ENCODE measurements at places on chromosomes 7 and 10.

DNA sequence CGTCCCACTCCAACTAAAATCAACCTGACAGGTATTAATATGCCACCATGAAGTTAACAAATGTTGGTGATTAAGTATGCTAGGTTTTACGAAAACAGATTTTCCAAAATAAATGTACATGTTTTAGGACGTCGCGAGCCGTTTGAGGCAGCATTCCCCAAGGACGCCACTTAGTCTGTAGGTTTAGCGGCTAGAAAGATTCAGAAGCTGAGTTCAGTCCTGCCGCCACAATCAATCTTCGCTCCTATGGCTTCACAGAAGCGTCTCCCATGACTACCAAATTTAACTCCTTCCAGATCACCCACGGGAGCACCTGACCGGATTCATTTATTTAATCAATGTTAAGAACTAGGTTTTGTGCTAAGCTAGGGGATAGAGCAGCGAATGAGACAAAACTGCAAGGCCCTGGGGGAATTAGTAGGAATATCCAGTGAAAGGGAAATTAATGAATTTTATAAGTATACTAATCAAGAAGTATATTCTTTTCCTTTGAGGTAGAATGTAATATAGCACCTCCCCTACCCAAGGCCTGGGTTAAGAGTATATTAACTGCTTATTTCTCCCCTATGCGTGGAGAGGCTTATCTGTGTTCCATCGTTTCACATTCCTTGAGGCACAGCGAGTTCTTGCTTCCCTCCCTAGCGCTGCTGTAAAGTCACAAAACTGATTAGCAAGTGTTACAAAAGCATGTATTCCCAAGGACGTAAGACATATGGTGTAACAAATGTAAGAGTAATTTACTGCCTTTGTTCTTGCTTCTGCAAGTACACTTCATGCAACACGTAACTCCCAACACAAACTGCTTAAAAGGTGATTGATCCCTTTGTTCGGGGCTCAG lies 994 bp upstream of the CYP51A1 start:
- no peak for DNase-seq

- DNase-seq, result no peak
Observed at GRCh38 chr10:124338276-124338925, 80.3 kb downstream of the OAT start.

- no peak for DNase-seq
Observed at GRCh38 chr7:96719164-96719563, 9.5 kb upstream of the SEM1 start.

DNA sequence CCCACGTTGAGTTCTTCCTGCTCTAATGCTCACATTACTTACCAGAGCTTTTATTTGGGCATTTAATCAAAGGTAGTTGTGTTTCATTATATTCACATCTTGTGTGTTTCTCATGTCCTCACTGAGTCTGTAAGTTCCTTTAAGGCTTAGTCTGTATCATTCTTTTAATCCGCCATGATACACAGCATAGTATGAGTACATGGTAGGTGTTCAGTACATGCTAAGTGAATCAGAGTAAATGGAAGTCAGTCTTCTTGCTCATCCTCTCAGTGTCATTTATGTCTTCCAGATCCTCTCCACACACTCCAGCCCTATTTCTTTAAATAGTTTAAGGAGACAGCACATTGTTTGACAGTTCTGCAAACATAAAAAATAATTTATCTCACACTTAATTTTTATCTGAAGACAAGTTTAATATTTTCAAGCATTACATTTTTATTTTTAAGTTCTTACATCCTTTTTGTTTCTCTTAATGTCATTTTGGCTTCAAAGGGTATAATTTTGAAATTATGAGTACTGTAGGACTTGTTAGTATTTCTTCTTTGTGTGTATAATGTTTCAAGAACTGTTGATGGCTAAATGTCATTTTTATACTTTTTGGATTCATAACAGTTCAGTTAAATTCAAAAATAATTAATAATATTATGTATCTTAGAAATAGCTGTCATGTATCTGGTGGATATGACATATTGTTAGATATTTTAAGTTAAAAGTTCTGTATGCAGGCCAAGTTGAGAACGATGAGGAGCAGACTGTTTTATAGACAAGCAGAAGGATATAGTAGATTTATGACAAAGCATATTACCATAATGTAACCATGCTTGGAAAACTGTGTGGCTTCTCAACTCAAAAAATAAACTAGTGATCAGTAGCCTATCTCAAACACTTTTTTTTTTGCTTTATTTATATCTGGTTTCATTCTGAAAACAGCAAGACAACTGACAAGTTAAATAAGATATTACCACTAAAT lies 342.7 kb downstream of the LRMDA start:
- no peak for DNase-seq

DNA sequence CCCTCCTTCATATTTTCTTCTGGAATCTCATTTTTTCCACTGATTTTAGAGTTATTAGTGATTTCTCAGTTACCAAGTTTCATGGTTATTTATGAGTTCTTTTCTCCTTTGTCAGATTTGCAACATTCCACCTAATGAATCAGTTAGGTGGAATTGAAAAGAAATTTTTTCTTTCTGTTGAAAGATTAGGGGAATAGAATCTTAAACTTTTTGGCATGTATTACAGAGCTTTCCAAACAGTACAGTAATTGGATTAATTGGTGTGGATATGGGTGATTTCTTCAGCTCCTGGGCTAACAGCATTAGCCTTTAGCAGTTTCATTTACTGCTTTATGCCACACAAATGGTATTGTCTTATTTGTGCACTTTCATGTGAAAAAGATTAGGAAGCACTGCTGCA lies 17.0 kb downstream of the STAM start:
- no peak for DNase-seq

- no peak for DNase-seq
Observed at GRCh38 chr7:868189-868486, 8.2 kb upstream of the GET4 start.

DNA sequence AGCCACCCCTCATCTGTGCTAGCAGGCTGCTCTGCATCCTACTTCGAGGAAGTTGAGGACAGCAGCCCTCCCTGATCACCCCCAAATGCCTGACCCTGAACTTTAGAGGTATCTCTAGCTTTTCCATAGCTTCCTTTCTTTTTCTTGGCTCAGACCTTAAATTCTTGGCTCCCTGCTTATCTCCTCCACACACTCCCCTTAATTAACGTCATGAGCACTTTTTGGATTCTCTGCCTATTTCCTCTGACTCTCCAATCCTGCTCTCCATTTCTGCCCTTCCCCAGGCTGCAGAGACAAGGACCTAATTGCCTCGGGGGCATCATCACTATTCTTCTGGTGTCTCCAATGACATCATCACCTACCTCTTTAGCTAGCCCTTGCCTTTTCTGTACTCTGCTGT lies 40.8 kb upstream of the SEC61G start:
- no peak for DNase-seq

DNA sequence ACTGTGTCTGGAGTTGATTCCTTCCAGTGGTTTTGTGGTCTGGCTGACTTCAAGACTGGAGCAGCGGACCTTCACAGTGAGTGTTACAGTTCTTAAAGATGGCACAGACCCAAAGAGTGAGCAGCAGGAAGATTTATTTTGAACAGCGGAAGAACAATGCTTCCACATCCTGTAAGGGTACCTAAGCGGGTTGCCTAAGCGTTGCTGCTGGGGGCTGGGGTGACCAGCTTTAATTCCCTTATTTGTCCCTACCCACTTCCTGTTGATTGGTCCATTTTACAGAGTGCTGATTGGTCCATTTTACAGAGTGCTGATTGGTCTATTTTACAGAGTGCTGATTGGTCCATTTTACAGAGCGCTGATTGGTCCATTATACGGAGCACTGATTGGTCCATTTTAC lies 13.2 kb downstream of the AKR1B15 start:
- DNase-seq, result peak; percentile 19

DNA sequence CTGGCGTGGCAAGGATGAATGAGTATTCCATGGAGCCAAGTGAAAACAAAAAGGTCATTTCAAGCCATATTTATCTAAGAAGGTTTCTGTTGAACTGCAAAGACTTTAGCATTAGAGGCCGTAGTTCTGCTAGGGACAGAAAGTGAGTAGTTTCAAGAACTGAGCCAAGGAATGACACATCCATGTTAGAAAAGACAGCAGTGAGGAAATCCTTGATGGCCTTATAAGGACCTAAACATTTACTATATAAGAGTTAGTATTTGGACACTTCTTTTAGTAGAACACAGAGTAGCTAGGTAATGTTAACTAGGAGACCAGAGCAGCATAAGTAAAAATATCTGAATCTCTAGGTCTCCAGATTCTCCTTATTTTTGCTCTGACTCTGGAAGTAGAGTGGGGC lies 329.8 kb upstream of the SEMA3D start:
- DNase-seq, result no peak

DNA sequence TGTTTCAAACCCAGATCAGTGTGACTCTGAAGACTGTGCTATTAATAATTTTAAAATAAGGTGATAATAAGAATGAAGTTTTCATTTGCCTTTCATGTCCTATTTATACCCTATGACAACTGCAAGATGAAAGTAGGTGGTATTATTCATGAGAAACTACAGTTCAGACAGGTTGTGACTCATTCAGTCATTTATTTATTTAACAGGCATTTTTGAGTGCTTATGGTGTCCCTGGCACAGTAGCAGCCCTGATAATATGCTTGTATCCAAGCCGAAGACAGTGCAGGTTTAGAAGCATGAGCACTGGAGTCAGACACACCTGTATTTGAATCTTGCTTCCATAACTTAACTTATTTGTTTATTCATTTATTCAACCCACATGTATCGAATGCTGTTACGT lies 87.1 kb downstream of the FZD1 start:
- no peak for DNase-seq

GRCh38 chr10:122561212-122561611 lies 658 bp downstream of the DMBT1 start:
- DNase-seq, result no peak

DNA sequence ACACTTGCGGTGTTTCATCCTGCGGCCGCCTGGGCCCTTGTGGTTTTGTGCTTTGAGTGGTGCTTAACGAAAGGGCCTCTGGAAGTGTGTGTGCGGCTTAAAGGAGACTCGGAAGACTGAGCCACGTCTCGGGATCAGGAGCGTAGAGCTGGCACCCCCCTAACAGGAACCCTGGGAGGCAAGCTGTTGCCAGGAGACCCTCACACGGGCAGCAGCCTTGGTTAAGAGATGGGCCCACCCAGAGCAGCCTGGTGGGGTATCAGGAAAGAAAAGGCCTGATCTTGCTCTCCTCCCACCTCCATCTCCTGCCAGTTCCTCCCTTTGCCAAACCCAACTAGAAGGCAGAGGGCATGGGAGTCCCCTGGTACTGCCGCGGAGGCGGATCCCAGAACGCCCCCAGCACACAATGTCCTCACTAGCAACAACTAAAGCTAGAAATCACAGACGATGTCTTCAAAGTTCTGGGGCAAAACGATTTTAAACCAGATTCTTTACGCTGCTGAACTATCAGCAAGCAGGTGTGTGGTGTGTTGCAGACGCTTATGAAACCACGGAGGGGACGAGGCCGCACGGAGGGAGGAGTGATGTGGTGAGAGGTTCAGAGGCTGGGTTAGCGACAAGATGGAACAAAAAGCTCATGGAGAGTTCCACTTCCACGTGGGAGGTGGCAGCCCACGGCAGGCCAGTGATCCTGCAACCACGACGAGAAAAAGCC lies 67.0 kb upstream of the INPP5A start:
- DNase-seq, result no peak

DNA sequence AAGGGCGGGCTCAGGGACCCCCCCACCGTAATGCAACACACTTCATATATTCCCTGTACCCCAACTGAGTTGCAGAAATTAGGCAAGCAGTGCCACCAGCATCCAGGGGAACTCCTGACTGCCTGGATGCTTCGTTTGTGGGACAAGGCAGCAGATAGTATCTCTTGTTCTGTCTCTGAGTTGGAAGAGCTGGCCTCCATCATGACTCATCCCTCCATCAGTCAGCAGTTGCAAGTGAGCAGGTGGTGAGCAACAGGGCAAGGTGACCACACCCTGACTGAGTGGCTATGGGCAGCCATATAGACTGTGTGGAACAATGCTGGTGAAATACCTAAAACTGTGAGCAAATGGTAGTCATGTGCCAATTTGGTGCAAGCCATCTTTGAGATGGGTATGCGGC lies 22.8 kb upstream of the ADAMTS14 start:
- no peak for DNase-seq

- no peak for DNase-seq
Observed at GRCh38 chr7:48875045-48875916, 49.1 kb upstream of the CDC14C start.

GRCh38 chr7:144497282-144497681 lies 93.8 kb upstream of the NOBOX start:
- DNase-seq, result no peak

DNA sequence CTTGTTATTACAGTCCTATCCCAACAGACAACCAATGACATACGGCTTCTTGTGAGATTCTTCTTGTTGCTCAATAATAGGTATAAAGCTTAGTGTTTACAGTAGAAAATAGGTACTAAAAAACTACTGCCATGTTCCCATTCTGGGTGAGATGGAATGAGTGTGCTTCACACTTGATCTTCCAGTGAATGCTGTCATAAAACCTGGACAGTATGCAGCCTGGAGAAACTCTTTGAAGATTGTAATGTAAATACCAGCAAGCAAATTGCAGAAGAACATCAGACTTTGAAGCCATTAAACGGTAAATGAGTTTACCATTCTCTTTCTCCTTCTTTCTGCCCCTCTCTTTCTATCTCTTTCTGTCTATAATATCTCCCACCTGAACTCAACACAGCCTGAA lies 663.7 kb upstream of the COBL start:
- DNase-seq, result no peak

DNA sequence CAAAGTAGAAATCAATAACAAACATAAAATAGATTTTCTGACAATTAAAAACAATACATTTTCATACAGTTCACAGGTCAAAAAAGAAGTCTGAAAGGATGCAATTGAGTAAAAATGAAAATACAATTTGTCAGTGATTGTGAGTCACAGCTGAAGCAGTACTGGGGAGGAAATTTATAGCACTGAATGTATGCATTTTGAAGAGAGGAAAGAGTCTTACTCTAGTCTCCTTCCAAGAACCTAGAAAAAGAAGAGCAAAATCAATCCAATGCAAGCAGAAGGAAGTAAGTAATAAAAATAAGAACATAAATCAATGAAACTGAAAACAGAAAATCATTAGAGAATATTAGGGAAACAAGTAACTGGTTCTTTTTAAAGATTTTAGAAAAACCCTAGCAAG lies 507.2 kb upstream of the IGFBP3 start:
- no peak for DNase-seq

DNA sequence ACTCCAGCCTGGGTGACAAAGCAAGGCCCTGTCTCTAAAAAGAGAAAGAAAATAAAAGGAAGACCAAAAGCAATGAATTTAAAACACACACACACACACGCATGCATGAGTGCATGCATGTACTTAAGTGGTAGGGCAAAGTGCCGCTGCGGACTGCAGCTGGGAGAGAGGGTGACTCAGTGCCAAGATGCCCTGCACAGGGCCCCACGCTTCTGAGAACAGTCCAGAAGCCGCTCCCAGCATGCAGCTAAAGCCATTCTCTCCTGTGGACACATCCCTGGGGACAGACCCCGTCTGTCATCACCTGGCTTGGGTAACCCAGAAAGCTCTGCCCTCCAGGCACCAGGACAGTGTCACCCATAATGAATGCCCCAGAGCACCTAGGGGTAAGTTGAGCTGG lies 61.0 kb upstream of the MYL10 start:
- DNase-seq, result no peak
